ENCODE measurements at places on chromosomes 7 and 10.

GRCh38 chr10:115050375-115051010, 42.7 kb upstream of the ATRNL1 start:
- no peaks in the 10 kb centered on the region for H3K36me3 ChIP-seq
- no peak for DNase-seq
- H3K27ac ChIP-seq = no peak overlapping the region
- no peaks in the 10 kb centered on the region for H3K27me3 ChIP-seq

GRCh38 chr10:72754275-72755032, 62.5 kb downstream of the MCU start:
- no peak overlapping the region for H3K4me3 ChIP-seq
- no peaks in the 10 kb centered on the region for H3K36me3 ChIP-seq
- no peaks in the 10 kb centered on the region for H3K4me1 ChIP-seq

- no peaks in the 10 kb centered on the region for H3K4me1 ChIP-seq
- H3K36me3 ChIP-seq = no peaks in the 10 kb centered on the region
- no peaks in the 10 kb centered on the region for H3K27me3 ChIP-seq
- no peak overlapping the region for H3K4me3 ChIP-seq
- no peak for DNase-seq
- no peak overlapping the region for H3K27ac ChIP-seq
These were observed 84.1 kb downstream of the VOPP1 start for GRCh38 chr7:55488216-55488615.

DNA sequence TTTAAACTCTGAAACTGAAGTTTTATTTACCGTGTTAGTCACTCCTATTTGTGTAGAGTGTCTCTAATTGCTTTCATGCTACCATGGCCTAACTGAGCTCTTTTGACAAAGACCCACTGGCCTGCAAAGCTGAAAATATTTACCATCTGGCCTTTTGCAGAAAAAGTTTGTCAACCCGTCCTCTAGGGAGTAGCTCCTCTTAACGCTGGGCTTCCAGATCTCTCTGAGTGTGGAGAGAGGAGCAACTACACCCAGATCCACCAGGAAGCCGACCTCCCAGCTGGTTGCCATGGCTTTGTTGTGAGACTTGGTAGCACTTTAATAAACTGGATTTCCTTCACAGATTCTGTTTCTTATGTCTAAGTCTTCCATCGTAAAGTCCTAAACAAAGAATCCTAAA, 4.2 kb upstream of the C10orf71 start:
- H3K36me3 ChIP-seq = no peaks in the 10 kb centered on the region
- H3K4me1 ChIP-seq = no peaks in the 10 kb centered on the region
- no peak overlapping the region for H3K27ac ChIP-seq
- H3K27me3 ChIP-seq = no peaks in the 10 kb centered on the region

- H3K27me3 ChIP-seq = no peaks in the 10 kb centered on the region
- H3K4me3 ChIP-seq = no peak overlapping the region
- DNase-seq = no peak
These were observed 682.0 kb upstream of the FOXK1 start for GRCh38 chr7:4000139-4000538.
